GM23248 (cell line): ENCODE measurements at places on chromosomes 2 and 18.
A peak's percentile ranks its signal among the peaks of the same experiment; 100 is the strongest.

GRCh38 chr2:53403792-53404413, 363.7 kb upstream of the CHAC2 start:
- DNase-seq: peak; percentile 68

GRCh38 chr18:49850636-49851035, 37.3 kb upstream of the ACAA2 start:
- DNase-seq: no peak

DNA sequence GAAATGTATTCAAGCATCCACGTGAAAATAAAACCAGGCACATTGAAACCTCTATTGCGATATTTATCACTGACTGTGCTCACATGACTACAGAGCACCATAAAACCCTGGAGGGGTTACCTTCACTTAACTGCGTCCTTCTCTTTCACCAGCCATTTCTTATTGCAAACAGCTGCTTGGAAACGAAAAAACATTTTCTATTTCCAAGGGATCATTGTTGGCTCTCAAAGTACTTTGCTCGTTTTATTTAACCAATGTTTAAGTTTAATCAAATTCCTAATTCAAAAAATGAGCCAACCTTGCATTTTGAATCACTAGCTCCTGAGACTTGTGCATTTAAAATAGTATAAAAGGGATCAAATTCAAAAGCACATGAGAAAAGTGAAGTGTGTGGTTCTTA, 134.4 kb downstream of the OSR1 start:
- DNase-seq: no peak

DNA sequence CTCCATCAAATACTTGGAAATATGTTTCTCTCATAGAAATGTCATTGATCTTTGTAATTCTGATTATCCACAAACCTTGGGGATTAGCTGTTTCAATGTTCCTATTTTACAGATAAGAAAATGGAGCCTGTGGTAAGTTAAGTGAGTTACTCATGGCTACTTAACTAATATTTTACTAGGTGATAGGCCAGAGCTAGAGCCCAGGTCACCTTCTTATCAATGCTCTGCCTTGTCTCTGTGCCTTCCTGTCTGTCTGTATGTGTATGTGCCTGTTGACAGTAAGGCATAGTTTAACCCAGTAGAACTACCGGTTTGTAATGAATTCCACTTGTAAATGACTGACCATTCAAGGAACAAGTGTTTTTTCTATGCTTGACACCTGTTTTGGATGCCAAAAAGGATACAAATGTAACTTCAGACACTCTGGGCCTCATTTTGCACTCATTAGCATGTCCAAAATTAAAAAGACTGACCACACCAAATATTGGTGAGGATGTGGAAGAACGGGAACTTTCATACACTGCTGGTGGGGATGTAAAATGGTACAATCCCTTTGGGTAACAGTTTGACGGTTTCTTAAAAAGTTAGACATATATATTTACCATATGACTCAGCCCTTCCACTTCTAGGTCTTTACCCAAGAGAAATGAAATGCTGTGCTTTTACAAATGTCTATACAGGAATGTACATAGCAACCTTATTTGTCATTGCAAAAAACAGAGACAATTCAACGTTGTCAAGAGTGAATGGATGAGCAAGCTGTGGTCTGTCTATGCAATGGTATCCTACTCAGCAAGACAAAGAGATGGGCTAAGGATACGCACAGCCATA, 19.6 kb upstream of the IL1A start:
- peak; percentile 73 for DNase-seq

GRCh38 chr2:221477714-221478484, 94.2 kb downstream of the EPHA4 start:
- DNase-seq: peak; percentile 76

GRCh38 chr18:49544362-49544761, 17.5 kb upstream of the LIPG start:
- DNase-seq: no peak

GRCh38 chr2:101153077-101153707, 2.0 kb upstream of the TBC1D8 start:
- DNase-seq: no peak

- DNase-seq: no peak
These were observed 1.0 kb downstream of the IL1A start for GRCh38 chr2:112783187-112783714.

DNA sequence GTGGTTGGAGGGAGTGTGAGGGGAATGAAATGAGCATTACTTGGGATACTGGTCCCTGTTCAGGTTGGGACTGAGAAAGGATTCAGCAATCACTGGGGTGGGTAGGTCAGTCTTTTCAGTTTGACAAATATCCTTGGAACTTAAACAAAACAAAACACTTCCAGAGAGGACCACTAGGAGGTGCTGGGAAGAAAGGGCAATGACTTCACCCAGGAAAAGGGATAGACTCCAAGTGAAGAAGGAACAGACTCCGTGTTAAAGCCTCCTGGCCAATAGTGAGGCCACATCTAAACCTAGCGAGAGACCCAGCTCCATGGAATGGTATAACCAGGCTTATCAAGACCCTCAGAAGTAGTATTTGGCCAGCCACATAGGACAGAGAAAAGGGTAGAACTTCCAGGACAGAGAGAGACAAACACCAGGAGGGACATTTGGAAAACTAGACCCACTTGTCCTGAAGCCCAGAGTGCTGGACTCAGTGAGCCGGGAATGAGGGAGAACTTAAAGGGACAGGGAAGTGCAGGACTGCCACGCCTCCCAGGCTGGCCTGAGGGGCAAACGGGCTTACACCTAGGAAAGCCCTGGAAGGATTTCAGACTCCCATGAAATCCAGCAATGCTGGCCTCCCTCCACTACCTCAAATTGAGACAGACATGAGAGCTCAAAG, 19.6 kb upstream of the KCNG3 start:
- DNase-seq: peak; percentile 71

DNA sequence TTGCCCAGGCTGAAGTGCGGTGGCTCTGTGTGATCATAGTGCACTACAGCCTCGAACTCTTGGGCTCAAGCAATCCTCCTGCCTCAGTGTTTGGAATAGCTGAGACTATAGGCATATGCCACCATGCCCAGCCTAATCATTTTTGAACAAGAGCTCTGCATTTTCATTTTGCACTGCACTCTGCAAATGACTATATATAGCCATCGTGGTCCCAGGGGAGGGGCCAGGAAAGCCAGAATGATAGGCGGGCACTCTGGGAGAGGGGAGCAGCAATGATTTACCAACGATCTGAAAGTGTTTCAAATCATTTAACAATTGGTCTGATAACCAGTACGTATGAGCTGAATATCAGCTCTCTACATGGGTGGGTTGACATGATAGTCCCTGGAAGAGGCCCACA, 22.3 kb upstream of the ST3GAL5 start:
- DNase-seq: no peak

DNA sequence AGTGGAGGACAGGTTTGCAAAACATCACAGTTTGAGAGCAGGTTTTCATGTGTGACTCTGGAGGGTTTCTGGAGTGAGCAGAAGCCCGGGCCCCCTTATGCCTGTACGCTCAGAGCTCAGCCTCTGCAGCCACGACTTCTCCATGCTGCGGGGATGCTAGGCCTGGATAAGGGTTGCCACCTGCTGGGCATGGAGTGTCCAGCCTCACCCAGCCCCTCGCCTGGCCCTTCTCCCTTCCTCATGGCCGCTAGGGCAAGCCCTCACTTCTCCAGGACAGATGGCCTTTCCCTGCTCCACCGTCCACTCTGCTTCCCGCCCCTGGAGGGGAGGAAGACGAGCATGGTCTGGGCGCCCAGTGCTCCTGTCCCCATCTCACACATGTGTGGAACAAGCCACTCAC, 318.7 kb downstream of the GBX2 start:
- no peak for DNase-seq

- DNase-seq: no peak
These were observed 2.9 kb upstream of the KCNG2 start for GRCh38 chr18:79794846-79795245.

GRCh38 chr2:229431327-229431954, 160.4 kb upstream of the PID1 start:
- peak; percentile 72 for DNase-seq

DNA sequence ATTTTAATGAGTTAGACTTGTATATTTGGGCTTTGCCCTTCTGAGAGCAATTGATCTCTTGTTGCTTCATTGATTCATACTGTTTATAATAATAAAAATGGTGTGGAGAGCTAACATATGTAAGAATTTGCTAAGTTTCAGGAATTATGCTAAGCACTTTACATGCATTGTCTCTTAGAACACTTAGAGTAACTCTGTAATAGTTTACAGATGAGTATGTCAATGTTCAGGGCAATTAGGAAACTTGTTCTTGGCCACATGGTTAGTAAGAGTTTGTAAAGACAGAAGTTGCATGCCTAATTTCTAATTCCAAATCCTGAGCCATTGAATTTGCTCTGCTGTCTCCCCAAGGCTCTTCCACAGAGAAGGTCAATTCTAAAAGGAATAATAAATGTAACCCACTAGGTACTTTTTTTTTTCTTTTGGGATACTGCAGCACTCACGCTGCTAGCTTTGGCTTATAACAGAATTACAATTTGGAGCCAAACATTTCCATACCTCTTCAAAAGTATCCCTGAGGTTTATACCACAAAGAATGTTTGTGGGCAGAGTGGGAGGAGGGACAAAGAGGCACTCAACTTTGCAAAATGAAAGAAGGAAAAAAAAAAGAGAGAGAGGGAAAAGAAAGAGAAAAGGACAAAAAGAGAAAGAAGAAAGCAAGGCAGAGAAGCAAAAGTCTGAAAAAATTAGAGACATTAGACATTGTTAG, 232.4 kb downstream of the CALCRL start:
- DNase-seq: peak; percentile 37

- DNase-seq: no peak
These were observed 88.4 kb upstream of the RMDN2 start for GRCh38 chr2:37836711-37837110.

- DNase-seq: peak; percentile 78
These were observed 2.1 kb upstream of the RFTN2 start for GRCh38 chr2:197677483-197677882.

DNA sequence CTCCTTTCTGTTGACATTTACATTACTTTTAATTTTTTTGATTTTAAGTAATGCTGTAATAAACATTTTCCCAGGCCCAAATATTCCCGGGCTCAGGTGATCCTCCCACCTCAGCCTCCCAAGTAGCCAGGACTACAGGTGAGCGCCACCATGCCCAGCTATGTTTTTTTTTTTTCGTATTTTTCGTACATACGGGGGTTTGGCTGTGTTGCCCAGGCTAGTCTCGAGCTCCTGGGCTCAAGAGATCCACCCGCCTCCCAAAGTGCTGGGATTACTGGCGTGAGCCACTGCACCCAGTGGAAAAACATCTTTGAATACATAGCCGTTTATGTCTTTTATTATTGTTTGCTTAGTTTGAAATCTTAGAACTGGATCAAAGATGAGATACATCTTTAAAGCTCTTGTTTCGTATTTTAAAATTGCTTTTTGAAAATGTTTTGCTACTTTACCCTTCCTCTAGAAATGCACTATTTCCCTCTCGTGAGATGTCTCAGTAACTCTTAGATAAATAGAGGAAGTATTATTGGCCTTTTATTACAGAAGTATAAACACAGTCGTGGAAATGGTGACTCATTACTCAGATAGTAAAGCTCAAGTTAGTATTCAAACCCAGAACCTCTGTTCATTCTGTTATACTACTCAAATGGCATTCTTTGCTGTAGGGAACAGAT, 2.4 kb downstream of the SMCHD1 start:
- DNase-seq: peak; percentile 92

- DNase-seq: no peak
These were observed 53.9 kb downstream of the NCK2 start for GRCh38 chr2:105798595-105798994.

DNA sequence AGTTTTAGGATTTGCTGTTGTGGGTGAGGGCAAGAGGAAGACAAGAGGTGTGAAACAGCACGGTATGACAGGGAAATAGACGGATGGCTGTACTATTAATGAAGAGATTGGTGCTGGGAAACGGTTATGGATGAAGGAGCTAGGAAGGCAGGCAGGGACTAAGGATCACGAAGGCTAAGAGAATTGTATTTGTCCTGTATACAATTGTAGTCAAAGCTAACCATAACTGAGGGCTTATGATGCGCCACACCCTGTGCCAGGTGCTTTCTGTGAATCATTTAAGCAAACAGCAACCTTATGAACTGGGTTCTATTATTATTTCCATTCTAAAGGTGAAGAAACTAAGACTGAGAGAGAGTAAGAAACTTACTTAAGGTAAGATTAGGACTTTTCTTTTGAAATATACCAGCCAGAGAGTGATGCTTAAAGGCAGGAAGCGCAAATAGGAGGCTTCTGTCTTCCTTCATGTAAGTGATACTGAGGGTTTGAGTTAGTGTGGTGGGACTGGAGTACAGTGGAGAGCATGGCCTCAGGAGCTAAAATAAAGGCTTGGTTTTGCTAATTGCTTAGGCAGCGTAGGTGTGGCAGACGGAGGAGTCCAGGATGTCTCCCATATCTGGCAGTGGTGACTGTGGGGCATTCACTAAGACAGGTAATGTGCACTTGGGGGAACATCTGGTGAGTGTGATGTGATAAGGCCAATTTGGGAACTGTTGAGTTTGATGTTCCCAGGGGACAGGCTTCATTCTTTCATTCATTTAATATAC, 85.8 kb downstream of the PLEKHM3 start:
- DNase-seq: no peak

GRCh38 chr2:61288070-61288841, 126.3 kb downstream of the C2orf74 start:
- DNase-seq: peak; percentile 19

DNA sequence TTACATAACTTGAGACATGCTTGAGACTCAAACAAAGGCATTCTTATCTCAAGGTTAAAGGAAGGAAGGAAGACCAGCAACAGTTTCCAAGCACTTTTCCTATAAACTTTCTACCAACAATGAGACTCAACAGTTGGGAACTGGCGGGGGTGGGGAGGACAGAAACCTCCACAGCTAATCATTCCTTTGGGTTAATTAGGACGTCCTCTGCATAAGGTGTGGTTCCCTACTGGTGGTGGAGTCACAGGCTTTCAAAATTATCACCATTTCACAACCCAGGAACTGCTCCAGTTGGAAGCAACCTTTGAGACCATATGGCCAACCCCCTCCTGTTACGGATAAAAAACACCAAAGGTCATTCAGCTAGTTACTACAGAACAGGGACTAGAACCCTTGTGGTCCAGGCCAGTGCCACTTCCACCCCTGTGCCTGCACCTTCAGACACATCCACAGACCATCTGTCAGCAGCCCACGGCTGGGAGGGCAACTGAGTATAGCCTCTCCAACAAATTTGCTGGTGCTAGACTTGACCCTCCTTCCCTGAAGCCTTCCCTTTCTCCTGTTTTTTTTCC, 30.1 kb upstream of the ATL2 start:
- DNase-seq: no peak

- peak; percentile 37 for DNase-seq
These were observed 54.8 kb downstream of the NBAS start for GRCh38 chr2:15506229-15506819.

- peak; percentile 30 for DNase-seq
These were observed 55.9 kb downstream of the UNC50 start for GRCh38 chr2:98664323-98664722.
